ENCODE measurements at places on chromosomes 1 and 21.

GRCh38 chr1:116564426-116564825 is 6.4 kb downstream of the CD58 start:
- DNase-seq: no peak

DNA sequence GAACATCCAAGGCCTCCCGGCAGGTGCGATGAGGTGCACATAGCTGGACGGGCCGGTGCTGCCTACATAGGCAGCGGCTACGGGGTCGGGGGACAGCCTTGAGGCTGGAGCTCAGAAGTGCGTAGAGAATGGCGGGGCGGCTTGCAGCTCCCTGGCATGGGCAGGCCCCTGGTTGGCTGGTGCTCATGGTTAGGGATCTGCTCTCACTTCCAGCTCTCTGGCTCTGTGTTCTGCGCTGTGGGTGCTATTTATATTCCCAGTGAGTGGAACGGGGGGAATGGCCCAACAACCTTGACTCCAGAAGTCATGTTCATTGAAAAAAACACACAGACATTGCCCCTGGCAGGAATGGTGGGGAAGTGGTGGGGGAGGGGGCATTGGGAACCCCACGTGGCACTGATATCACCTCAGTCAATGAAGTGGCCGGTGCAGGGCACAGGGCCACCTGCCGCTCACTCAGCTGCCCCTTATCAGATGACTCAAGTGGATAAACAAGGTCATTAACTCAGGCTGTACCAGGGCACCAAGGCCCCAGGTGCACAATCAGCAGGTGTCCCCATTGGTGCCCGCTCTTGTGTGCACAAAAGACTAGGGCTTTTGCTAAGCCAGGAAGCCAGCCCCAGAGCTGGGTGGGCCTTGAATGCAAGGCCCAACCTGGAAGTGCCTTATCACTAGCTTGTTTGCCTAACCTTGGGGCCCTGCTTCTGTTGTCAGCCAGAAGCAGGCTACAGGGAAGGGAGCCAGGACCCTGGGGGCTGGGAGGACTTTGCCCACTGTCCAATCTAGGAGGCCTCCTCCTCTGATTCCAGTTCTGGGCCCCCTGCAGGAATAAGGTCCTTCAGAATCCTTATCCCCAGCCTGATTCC is at the start of gene NR0B2:
Gene NR0B2, minus strand, starts transcription at position 222 of the 866 bp plus-strand sequence. Its CDS starts 35 bp downstream, at position 187.
- DNase-seq: no peak

DNA sequence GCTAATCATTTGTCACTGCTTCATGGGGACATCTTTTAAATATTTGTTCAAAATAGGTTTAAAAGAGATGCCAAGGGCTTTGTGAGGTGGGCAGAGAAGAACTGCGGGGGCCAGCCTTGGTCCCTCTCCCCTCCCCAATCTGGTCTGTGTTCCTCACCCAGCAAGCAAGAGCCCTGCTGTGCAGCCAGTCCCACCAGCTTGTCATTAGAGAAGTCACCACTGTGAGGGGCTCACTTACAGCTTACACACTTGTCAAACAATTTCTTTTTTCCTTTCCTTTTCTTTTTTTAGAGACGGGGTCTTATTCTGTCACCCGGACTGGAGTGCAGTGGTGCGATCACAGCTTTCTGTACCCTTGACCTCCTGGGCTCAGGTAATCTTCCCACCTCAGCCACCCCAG is 10.4 kb upstream of the CDK18 start:
- DNase-seq: no peak

DNA sequence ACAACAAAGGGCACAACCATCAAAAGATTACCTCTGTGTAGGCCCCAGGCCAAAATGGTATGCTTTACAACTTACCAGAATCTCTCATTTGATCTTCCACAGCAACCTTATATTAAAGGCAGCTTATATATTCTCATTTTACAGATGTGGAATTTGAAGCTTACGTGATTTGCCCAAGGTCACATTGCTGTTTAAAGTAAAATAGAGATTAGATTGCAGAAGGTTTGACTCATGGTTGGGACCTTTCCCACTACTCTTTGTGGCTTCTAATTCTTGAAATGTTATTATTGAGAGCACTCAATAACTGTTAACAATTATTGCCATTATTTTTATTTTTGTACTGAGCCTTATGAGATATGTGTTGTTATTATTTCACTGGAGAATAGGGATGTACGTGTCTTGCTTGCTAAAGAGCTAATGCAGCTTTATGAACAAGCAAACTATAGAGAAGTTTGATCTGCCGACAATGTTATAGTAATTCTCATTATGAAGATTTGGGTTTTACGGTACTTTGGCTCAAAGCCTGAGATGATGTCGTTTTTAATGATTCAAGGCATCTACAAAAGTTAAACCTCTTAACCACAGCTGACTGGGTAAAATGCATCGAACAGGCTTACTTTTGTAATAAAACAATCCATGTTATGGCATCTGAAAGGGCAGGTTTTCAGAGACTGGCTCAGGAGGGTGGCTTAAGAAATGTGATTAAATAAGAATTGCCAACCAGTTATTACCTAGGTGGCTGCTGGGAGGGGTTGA is 43.3 kb upstream of the TSNAX start:
- no peak for DNase-seq

DNA sequence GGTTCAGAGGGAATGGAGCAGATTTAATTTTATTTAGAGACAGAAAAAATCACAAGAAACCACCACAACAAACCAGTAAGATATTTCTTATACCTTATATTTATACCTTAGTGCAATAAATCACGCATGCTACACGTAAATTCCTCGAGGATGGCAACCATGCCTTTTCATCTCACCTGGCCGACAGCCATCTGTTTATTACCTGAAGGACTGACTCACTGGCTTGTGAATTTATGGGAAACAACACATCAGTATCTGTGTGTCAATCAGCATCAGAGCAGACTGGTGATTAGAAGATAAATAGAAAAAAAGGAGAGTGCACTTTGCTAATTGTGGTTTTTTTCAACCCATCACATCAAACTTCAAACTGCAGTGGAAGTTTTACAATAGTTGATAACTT is 58.4 kb downstream of the S1PR1 start:
- no peak for DNase-seq
